Activated T-helper 1 cell treated with anti-CD3 and anti-CD28 coated beads, Interleukin-2, amount 50 U/mL, for 16 hours (primary cell): ENCODE measurements at places on chromosomes 6 and 20.

DNA sequence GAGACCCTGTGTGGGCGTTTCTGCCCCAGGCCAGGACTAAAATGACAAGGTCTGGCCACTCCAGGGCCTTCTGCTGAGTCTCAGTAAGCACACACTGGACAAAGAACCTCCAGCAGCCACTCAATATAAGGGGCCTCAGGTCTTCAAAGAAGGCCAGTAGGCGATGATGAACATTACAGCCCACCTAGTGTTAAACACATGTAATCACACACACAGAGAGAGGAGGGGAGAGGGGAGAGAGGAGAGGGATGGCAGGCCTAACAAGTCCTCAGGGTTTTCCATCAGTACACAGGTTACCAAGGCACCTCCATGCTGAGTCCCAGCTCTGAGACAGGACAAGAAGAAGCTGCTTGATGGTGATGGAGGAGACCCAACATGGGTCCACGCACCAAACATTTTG is 325.6 kb downstream of the PTPRT start:
- no peak for DNase-seq

DNA sequence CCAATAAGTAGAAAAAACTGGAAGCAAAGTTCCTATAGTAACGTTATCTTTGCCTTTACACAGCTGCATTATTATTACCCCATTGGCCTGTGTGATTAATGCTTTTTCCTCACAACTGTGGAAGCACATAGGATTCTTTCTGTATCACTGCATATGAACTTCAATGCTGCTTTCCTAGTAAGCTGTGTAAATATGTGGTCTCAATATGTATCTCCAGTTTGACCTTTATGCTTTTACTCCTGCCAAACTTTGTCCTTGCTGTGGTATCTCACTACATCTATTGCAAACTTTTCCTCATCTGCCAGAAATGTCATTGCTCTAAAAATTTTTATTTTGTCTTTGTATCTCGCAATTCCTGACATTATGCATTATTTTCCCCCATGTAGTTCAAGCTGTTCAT is 168.6 kb downstream of the ZFAND3 start:
- DNase-seq: no peak

GRCh38 chr6:133567636-133568035 is 321.3 kb upstream of the TCF21 start:
- no peak for DNase-seq

DNA sequence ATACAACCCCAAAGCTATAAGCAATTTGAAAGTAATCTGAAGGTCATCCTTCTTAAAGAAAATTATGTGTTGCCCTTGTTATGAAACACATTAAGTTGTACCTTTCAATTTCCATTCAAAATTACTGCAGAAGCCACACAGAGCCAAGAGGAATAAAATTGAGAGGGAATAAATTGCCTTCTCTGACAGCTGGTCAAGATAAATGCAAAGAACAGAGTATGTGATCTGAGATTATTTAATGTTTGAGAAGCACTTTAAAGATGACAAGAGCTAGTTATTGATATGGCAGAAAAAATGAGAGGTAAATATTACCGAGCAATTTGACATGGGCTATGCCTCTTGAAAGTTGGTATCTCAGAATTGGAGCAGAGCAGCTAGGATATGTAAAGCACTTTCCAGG is 61.6 kb downstream of the TRDN start:
- no peak for DNase-seq

DNA sequence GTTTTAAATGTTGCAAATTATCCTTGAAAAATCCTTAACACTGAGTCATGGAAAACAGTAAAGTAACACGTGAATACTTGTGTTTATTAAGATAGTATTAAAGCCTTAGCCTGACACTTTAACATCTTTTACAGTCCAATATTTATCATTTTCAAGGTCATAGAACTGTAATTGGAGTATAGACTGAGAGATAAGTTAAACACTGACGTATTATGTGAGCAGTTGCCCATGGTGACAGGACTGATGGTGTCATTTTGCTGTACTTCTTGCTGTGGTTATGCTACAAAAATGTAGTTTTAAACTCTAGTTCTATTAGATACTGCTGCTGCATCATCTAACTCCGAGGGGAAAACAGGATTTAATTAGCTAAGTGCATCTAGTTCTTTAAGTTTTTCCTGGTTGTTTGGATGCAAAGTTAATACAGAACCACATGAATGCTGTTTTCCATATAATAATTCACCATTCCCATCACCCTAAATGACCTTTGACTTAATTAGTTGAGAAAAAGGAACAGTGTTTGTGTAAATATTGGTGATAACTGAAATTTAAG is 37.8 kb downstream of the SLC2A12 start:
- DNase-seq: no peak

GRCh38 chr6:4496284-4496683 is 279.9 kb upstream of the CDYL start:
- DNase-seq: no peak

GRCh38 chr6:16903470-16903869 is 142.2 kb upstream of the ATXN1 start:
- no peak for DNase-seq

GRCh38 chr6:128111096-128111495 is 210.2 kb upstream of the THEMIS start:
- no peak for DNase-seq
